ENCODE measurements at places on chromosomes 13 and 19.

DNA sequence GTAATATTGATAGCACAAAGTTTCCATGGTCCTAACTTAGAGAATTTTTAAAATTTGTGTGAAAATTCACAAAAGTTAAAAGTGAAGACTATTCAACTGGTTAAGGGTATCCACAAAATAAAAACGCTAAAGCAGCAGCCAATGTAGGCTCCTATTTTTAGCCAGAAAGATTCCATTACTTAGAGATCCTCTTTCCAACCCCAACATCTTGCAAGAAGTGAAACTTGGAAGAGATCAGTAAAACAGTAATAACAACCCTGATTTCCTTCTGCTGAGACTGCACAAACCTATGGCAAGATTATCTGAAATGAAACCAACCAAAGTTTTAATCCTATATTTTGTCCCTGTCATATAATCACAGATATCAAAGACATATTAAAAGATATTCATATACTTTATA is 8.5 kb downstream of the TBC1D4 start:
- no peak for DNase-seq

GRCh38 chr19:38168637-38169036 is 55.4 kb downstream of the DPF1 start:
- DNase-seq, result no peak

GRCh38 chr19:58354478-58355030 is 1.3 kb upstream of the A1BG start:
- no peak for DNase-seq

DNA sequence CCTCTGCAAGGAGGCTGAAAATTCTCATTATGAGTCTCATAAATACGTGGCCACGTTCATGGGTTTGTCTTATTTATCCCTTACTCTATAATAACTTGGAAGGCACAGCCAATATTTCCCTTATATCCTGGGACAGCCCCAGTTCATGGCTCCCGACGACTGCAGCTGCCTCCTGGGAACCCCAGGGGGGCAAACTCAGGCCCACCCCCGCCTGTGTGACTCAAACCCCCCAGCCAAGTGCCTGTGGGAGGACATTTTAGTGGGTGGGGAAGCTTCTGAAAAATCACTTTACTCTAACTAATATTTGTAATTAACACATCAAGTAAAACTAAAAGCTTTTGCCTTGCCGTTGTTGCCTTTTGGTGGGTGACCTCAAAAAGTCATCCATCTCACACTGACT is 14.3 kb downstream of the RASA3 start:
- no peak for DNase-seq

DNA sequence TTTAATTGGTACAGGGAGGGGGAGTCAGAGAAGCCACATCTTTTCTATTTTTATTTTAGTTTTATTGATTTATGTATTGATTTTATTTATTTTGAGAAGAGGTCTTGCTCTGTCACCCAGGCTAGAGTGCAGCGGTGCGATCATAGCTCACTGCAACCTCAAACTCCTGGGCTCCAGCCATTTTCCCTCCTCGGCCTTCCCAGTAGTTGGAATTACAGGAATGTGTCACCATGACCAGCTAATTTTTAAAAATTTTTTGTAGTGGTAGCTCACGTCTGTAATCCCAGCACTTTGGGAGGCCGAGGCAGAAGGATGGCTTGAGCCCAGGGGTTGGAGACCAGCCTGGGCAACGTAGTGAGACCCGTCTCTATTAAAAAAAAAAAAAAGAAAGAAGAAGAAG is 4.1 kb downstream of the IL27RA start:
- DNase-seq, result no peak

DNA sequence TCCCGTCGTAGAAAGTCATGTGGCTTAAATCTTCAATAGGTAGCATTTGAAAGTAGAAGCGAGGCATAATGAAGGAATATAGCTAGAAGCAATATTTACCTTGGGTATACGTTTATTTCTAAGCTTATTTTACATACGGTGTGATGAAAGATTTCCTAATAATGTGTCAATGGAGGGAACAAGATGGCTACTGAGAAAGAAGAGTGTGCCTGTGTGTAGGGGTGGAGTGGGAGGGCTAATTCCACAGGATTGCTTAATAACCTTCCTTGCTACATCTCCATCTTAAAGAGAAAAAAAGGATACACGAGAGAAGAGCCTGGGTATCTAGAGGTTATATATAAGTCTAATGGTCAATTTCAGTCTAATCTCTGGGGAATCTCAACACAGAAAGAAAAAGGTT is 2.0 kb downstream of the SPART start:
- DNase-seq, result no peak

- no peak for DNase-seq
These were observed 1.7 kb downstream of the CTXN1 start for GRCh38 chr19:7924241-7924640.

GRCh38 chr19:1183543-1184172 is 9.6 kb upstream of the SBNO2 start:
- DNase-seq, result no peak

- no peak for DNase-seq
These were observed at the start of gene CEACAM5 for GRCh38 chr19:41708481-41708880. CEACAM5 (plus strand) TSS chr19:41708626; CDS start chr19:41708732, 106 bp downstream.

- no peak for DNase-seq
These were observed 870.2 kb downstream of the EFNB2 start for GRCh38 chr13:105665284-105665683.

DNA sequence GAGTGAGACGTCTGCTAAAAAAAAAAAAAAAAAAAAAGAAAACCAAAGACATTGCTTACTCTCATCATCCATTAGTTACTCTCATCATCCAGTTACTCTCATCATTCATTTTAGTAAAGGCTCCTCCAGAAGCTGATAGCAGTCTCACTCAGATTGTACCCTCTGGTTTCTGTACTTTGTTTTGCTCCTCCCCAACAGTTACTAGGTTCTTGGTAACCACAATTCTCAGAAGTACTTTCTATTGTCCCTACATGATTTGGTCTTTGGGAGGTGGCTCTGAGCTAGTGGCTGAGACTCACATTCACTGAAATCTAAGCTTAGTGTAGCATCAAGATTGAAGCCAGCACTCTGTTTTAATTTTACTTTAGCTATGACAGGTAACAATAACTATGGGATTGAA is 14.3 kb downstream of the ERICH4 start:
- DNase-seq, result no peak

- no peak for DNase-seq
These were observed 4.0 kb upstream of the NKPD1 start for GRCh38 chr19:45164577-45165335.

- no peak for DNase-seq
These were observed 6.6 kb upstream of the TEX101 start for GRCh38 chr19:43408043-43408442.

DNA sequence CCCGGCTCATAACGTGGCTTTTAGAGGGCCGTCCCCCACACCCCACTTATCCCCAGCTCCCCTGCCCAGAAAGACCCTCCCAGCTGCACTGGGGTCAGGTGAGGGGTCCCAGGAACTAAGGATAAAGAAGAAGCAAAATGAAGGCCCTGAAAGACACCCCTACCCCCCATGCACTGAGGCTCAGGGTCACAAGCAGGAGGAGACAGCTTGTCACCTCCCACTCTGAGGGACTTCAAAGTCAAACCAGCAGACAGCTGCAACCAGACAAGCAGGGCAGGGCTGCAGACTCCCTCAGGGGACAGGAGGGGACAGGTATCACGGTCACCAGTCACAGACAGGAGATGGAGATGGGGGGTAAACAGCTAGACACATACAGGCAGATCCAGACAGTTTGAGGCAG is 6.1 kb upstream of the NANOS3 start:
- no peak for DNase-seq

- DNase-seq, result no peak
These were observed 417.4 kb downstream of the EFNB2 start for GRCh38 chr13:106118050-106118449.

GRCh38 chr13:103174966-103175365 is 108.7 kb upstream of the SLC10A2 start:
- DNase-seq, result no peak

- DNase-seq, result peak; percentile 65
These were observed 13.6 kb upstream of the C5AR1 start for GRCh38 chr19:47296036-47296435.

DNA sequence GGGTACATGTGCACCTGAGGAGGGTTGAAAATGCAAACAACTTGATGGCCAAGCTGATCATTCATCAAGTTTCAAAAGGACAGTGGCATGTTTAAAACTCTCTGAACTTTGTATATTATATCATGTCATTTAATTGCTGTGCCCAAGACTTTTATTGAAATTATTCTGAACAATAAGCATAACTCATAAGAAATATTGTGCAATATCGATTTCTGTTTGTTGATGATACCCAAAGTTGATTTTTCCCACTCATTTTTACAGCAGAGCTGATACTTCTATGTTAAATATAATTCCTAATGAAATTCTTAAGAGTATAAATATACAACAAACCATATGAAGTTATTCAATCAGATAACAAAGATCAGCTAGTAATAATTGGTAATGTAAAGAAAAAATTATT is 49.1 kb downstream of the PCDH17 start:
- DNase-seq, result no peak

DNA sequence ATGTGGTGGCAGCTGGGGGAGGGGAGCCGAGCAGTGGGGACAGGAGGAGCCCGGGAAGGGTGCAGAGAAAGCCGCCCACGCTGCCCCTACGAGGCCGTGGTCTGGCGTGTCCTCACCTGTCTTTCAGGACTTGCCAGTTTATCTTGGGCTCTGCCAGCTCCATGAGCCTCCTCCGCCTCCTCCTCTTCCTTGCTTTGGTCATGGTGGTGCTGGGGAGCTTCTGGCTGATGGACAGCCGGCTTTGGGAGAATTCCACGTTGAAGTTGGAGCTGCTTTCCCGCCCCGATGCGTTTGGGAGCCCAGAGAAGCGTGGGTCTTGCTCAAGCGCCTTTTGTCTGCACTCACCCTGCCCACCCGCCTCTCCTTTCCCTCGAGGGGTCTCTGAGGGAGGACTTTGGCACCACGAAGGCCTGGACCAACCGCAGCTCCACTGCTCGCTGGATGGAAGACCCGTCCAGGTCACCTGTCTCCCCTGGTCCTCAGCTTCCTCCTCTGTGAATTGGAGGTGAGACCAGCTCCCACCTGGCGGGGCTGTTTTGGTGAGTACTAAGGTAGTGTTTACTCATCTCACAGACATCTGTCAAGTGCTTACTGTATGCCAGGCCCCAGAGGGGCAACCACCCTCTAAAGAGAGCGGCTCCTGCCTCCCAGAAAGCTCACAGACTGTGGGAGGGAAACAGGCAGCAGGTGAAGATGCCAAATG is 29.7 kb upstream of the MIER2 start:
- no peak for DNase-seq

- DNase-seq, result no peak
These were observed 32.3 kb downstream of the ITM2B start for GRCh38 chr13:48265217-48265815.

GRCh38 chr19:42366673-42367072 is 23.4 kb downstream of the CNFN start:
- DNase-seq, result no peak

GRCh38 chr13:25281193-25281934 is 5.9 kb downstream of the MTMR6 start:
- DNase-seq, result no peak

- no peak for DNase-seq
These were observed 291.6 kb downstream of the KLF12 start for GRCh38 chr13:73842626-73843025.

DNA sequence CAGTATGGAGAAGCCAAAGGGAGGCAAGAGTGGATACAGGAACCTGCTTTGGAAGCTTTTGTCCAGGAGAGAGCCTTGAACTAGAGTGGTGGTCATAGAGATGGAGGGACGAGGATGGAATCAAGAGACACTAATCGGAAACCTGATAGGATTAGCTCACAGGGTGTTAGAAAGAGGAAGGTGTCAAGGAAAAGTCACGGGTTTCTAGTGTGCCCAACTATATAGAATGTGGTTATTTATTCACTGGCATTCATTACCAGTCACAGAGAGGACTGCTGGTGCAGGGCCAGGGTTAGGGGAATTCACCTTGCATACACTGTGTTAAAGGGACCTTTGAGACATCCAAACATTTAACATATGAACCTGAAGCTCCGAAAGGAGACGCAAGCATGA is 43.4 kb upstream of the URAD start:
- no peak for DNase-seq

DNA sequence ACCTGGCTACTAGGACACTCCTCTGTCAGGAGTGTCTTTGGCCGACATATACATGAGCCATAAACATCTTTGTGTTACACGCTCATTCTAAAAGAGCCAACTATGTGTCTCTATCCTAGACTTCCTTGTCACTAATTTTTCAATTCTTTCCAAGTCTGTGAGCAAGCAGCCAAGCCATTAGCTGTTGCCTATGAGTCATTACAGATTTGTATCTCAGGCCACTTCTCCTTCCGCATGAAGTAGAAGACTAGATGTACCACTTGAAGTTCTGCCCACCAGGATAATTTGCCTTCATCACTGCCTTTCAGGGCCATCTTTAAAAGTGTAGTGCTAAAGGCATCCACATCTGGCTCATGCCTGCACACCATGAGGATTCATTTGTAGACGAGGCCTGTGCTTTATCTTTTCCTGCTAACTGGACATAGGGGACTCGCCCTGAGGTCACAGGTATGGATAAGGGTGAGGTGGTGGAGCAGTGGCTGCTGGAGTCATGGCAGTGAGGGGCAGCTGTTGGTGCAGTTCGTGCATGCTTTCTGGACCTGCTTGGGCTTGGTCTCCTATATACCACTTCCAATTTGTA is 126.1 kb upstream of the KL start:
- no peak for DNase-seq

DNA sequence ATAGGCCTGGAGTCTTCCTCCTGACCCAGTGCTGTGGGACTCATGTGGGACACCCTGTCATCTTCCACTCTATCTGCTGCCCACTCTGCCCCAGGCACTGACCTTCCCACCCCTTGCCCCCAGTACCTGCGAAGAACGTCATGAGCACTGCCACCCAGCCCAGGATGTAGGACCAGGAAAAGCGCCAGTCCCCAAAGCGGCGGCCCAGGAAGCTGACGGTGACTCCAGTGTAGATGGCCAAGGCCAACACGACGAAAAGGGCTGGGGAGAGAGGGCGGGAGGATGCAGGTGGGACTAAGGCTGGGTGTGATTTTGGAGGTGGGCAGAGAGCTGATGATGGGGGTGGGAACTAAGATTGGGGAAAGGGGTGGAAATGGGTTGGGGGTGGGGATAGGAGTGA is 7.4 kb downstream of the LIM2 start:
- no peak for DNase-seq

- no peak for DNase-seq
These were observed 381.0 kb downstream of the TSHZ3 start for GRCh38 chr19:30968210-30968609.

- no peak for DNase-seq
These were observed 35.1 kb downstream of the RASA3 start for GRCh38 chr13:114097212-114097892.
